Metanephros (tissue), 2 donors: ENCODE measurements at places on chromosomes 2 and 18. TPM values are rescaled to one million over a fixed set of nuclear protein-coding genes. Genes with fewer than 3 reads are reported as not detected.

Gene GPC1
- 42.0 TPM for total RNA-seq

Gene TUBA3E
- not detected for total RNA-seq

Gene STAMBP
- total RNA-seq: 20.3 TPM

Gene LRRTM1
- total RNA-seq: 9.9 TPM

Gene ALPI
- total RNA-seq: not detected

Gene EVX2
- not detected for total RNA-seq

Gene ATP6V1B1
- 73.2 TPM for total RNA-seq

Gene PAIP2B
- total RNA-seq: 15.8 TPM

Gene NT5C1B
- total RNA-seq: not detected

Gene OSBPL1A
- total RNA-seq: 34.4 TPM

Gene CDH2
- 37.9 TPM for total RNA-seq

Gene ZNF804A
- total RNA-seq: 0.99 TPM

Gene OTOS
- not detected for total RNA-seq

Gene ITPRIPL1
- total RNA-seq: 3.2 TPM

Gene GULP1
- total RNA-seq: 59.0 TPM

Gene CCDC138
- 9.3 TPM for total RNA-seq

Gene NEB
- total RNA-seq: 313 TPM

Gene GKN2
- total RNA-seq: 0.53 TPM

Gene YPEL5
- total RNA-seq: 99.0 TPM

Gene OSR1
- total RNA-seq: 7.8 TPM

Gene TMEM247
- not detected for total RNA-seq

Gene FOSL2
- 59.0 TPM for total RNA-seq

Gene TMEM37
- total RNA-seq: 25.2 TPM

Gene LONRF2
- total RNA-seq: 4.3 TPM
